Stimulated activated CD4-positive, alpha-beta T cell treated with anti-CD3 and anti-CD28 coated beads, Interleukin-2, amount 100 ng/mL, for 48 hours (primary cell): ENCODE measurements at places on chromosomes 6 and 20.
A peak's percentile ranks its signal among the peaks of the same experiment; 100 is the strongest.

GRCh38 chr6:131368198-131368911 lies 204.7 kb upstream of the ARG1 start:
- no peak for DNase-seq

DNA sequence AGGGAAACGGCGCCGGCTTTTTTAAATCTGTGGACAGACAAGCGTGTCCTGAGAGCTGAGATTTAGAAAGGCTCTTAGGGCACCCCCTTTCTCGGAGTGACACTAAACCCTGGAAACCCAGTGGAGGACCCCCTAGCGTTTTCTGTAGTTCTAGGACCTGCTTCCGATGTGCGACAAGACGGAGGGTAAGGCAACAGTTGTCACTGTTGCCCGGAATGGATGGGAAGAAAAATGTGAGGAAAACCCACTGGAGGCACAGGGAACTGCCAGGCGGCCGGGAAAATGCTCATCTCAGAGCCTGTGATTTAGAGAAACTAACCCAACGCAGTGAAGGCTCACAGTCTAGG lies 551 bp upstream of the ATP5F1E start:
- DNase-seq: no peak

DNA sequence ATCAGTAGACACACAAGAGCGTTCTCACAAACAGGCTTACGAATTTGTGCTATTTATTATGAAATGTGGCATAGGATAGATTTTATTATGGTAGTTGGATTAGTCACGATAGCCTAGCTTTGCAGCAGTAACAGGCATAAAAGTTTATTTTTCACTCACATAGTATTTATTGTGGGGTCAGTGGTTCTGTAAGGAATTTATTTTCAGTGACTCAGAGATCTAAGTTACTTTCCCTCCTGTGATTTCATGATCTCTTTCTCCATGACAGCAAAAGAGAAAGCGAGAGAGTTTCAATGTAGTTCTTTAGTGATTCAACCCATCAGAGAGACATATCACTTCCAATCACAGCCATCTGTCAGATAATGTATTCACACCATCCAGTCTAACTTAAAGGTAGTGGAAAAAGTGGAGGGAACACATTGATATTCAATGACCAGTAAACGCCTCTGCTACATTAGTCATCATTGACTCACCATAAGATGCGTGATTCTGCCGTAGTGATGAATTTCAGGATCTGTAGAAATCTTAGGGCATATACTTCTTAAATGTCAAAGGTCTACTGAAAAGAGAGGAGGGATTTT lies 605.5 kb downstream of the HDGFL1 start:
- no peak for DNase-seq

- no peak for DNase-seq
Observed at GRCh38 chr20:15637950-15638754, 935.1 kb downstream of the KIF16B start.

DNA sequence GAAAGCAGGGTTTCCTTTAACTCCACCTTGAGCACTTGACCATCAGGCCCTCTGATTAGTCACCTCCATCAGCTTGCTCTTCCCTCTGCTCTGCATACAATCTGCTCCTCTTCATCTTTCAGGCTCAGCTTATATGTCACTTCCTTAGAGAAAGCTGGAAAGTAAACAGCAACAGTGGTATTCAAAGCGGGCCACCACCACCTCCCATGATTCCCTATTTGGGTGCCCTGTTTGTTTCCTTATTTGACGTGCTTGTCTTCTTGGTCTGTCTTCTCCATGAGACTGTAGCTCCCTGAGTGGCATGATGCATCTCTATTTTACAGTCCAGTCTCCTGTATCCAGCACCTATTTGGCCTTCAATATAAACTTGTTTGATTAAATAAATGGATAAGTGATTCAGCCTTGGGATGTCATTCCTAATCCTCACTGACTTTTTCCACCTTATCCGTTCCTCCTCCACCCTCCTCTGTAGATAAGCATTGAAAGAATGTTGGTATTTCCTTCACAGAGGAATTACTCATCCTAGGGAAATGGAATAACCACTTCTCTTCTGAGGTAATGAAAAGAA lies 102.8 kb upstream of the SGK1 start:
- DNase-seq: no peak

GRCh38 chr6:53375847-53376246 lies 27.1 kb upstream of the ELOVL5 start:
- DNase-seq: no peak

DNA sequence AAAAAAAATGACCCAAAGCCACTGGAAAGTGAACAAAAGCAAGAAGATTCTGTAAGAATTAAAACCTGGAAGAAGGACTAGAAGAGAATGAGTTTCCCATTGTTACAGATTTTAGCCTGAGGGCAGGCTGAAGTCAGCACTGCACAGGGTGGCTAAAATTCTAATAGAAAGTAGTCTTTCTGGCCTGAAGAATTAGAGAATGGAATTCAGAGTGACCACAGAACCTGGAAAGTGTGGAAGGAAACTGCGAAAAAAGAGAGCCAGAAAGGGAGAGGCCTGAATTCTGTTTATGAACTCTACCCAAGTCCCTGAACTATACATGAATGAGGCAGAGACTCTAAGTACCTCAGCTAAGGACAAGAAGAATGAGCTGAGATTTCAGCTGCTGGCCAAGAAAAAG lies 38.9 kb upstream of the FILIP1 start:
- DNase-seq: no peak

DNA sequence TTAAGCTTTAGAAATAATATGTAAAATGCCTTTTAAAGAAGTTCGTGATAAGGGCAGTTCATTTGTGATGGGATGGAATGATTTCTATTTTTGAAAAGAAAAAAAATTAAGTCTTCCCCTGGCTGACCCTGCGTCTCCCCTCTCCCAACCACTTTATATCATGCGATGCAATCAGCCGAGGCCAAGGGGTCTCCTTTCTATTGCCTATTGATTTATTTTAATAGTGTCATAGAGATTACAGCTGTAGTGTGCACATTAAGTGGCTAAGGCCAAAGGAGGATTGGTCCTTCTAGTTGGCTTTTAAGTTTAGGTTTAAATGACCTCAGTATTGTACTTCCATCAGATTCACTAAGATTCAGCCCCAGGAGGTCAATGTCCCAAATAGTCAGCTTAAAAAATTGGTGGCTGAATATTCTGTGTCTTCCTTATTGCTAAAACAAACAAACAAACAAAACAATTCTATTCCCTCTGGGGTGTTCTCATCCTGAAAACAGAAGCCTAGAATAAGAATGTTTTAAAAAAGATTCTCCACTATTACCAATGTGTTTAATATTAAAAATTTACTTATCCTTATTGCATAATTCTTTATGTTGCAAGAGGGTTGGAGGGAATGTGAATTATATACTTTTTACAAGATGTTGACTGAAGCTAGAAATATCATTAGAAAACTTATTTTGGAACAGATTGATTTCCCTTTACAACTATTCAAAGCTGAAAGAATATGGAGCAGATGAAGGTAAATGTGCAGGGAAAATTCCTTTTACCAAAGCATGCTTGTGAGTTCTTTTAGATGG lies 359.1 kb downstream of the SAMD5 start:
- no peak for DNase-seq

DNA sequence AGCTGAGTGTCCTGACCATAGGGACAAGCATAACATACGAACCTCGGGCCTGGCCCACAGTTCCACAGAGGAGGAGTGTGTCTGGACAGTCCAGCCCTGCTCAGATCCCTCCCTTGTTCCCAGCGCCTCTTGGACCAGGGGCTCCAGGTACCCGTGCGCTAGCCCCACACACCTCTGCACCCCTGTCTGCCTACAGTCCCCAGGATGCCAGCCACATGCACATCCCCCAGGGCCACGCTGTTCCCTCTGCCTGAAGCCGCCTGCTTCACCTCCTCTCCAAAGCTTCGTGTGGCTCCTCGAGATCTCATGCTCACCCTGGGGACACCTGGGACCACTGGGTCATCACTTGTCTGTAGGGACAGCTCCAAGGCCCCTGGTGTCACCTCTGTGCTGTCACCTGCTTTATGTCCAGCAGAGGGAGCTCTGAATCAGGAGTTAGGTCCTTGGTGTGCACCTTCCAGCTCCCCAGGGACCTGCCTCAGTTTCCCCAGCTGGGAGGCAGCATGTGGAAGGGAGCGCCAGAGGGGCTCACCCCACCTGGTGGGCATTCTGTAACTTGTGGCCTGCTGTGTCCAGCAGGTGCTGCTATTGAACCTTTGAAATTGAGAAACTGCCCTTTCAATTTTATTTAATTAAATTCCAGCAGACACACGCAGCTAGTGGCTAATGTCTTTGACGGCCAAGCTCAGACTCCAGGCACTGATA lies 7.3 kb upstream of the YTHDF1 start:
- DNase-seq: peak; percentile 47

DNA sequence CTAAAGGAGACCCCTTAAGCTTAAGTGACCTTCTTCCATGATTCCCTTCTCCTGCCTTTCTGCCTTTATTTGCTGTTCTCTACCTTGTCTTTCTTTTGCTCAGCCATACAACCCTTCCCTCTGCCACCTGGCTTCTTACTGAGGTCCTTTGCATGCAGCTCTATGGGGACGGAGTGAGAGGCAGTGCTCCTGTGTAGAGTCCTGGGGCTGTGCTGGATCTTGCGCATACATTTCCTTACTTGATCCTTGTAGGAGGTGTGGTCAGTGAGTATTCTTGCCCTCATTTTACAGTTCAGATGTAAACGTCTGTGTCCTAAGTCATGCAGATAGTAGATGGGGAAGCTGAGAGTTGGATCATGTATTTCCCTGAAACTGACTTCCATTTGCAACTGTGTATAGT lies 5.7 kb downstream of the SASH1 start:
- no peak for DNase-seq

- no peak for DNase-seq
Observed at GRCh38 chr6:167763056-167763944, 63.4 kb upstream of the AFDN start.

- DNase-seq: no peak
Observed at GRCh38 chr20:38855356-38855755, 49.9 kb downstream of the PPP1R16B start.

DNA sequence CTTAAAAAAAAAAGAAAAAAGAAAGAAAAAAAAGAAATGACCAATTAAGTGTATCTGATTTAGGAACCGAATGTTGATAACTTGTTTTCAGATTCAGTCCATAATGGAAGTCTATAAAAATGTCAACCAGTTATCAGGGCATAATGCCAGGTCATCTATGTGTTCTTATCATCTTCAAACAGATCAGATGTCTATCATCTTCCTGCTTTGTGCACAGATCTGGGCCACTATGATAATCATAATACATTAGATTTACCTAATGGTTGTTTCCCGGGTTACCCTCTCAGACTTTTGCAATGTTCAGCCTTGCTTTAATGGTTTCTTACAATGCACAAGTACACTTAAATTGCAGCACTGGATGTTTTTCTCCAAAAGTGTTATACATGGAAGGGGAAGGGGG lies 100.6 kb downstream of the NKAIN2 start:
- no peak for DNase-seq

DNA sequence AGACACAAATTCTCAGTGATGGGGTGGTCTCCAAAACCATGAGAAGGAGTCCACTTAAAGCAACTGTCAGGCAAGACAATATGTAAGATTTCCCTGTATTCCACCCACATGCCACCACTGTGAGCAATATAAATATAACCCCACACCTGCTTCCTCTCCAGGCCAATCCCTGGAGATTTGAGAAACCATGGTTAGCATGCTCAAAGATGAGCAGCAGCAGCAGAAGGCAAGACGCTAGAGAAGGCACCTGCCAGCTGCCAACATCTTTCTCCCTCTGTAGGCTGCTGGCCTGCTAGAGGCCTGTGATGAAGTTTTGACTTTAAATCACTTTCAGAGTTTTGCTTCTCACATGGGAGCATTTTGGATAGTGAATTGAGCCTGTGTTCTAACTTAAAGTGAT lies 7.9 kb upstream of the SOD2 start:
- DNase-seq: no peak

- no peak for DNase-seq
Observed at GRCh38 chr6:1296542-1296941, 15.4 kb upstream of the FOXQ1 start.

- no peak for DNase-seq
Observed at GRCh38 chr20:43170771-43171170, 18.9 kb downstream of the PTPRT start.

DNA sequence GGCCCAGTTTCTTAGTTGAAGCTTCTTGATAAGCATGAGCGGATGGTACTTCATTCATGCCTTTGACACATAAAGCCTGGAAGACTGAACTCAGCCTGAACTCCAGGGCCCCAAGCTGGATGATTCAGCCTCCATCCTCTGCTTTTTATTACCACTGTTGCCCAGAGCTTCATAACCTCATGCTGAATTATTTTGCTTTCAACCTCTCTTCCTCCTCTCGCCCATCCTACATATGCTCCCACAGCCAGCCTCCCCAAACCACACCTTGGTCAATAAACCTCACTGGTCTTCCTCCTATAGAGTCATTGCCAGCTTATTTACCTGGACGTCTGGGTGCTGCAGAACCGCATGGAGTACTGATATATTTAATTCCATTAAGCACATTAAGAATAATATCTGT lies 59.4 kb downstream of the SLC35B3 start:
- DNase-seq: no peak

DNA sequence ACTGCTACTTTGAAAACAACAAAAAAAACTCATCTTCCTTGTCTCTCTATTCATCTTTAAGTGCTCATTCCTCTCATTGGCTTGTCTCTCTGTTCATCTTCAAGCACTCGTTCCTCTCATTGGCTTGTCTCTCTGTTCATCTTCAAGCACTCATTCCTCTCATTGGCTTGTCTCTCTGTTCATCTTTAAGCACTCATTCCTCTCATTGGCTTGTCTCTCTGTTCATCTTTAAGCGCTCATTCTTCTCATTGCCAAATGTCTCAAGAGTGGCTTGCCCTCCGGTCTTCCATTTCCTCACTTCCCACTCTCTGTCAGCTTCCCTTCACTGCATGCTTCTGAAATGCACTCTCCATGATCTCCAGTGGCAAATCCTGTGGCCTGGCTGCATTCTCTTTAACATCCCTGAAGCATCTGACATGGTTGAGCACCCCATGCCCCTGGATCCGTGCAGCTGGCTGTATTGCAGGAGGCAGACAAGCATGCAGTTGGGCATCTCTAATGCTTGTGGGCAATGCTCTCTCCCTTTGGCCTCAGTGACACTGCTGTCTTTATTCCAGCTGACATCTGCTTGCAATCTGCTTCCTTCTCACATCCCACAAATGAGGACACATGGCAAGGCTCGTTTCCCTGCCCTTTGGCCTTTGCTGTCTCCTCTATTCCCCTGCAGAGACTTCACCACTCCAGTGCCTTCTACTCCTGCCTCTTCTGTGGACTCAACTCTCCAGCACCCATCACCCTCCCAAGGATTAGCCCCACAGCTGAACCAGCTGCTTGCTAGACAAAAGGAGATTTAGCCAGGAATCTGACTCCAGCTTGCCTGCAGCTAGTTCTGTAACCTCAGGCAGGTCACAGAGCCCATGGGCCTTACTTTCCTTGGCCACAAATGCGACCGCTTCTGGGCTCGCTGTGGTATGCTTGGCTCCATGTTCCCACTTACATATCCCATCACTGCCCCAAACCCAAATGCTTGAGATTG lies 143.2 kb upstream of the SNX9 start:
- DNase-seq: no peak

DNA sequence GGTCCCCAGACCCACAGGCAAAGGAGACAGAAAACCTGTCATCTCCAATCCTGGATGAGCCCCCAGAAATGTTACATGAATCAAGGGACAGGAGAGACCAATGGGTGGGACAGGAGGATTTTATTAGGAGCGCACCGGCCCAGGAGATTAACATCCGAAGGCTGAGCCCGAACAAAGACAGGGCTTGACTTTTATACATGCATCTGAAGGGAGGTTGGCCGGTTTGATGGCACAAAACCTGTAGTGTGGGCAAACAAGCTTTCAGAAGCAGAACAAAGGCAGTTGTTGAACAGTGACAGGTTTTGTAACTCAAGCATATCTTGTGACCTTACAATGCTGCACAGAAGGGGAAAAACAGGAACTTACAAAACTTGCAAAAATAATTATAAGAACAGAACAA lies 83.9 kb upstream of the GPR6 start:
- DNase-seq: no peak
